ENCODE measurements at places on chromosomes 5 and 9.

GRCh38 chr5:41539454-41539853 lies 29.1 kb upstream of the PLCXD3 start:
- DNase-seq: no peak

DNA sequence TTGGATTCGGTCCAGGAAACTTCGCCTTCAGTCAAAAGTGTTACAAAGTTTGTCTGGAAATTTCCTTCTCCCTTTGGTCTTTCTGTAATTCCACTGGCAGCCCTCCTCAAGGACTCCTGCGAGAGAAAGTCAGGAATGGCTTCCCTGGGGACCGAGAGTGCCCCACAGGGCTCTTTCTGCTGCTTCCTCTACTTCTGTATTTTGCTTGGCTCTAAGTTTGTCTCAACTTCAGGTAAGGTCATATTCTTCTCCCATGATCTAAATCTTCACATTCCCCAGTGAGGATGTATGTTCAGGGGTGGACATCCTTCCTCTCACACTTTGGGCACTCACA lies 10.3 kb upstream of the RIOK2 start:
- no peak for DNase-seq

DNA sequence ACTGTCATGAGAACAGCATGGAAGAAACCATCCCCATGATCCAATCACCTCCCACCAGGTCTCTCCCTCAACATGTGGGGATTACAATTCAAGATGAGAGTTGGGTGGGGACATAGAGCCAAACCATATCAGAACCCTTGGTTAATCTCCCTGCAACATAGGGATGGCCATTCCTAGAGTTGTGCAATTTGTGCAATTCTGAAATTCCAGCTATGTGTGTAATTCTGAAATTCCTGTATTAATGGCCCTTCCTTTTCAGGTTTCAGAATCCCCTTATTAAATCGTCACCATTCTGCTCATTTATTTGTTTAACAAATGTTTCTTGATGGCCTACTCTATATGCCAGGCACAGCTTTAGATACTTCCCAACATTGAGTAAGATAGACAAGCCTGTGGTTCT lies 282.6 kb downstream of the SMARCA2 start:
- DNase-seq: no peak

DNA sequence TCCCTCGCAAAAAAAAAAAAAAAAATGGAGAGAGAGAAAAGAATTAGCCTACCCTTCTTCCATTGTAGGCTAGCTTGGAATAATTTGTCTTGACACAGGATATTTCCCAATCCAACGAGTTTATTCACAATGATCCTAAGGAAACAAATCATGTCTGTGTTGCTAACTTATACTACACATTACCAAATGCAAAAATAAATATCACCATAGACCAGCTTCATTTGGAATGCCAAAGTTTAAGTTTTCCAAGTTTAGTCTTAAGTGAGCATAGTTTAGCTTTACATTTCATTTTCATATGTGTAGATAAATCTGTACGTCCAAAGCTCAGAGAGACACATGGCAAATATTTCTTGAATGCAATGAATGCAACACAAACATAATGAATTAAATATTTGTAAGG lies 1106.2 kb upstream of the DMAC1 start:
- no peak for DNase-seq
